ENCODE measurements at places on chromosomes 3 and 15.

DNA sequence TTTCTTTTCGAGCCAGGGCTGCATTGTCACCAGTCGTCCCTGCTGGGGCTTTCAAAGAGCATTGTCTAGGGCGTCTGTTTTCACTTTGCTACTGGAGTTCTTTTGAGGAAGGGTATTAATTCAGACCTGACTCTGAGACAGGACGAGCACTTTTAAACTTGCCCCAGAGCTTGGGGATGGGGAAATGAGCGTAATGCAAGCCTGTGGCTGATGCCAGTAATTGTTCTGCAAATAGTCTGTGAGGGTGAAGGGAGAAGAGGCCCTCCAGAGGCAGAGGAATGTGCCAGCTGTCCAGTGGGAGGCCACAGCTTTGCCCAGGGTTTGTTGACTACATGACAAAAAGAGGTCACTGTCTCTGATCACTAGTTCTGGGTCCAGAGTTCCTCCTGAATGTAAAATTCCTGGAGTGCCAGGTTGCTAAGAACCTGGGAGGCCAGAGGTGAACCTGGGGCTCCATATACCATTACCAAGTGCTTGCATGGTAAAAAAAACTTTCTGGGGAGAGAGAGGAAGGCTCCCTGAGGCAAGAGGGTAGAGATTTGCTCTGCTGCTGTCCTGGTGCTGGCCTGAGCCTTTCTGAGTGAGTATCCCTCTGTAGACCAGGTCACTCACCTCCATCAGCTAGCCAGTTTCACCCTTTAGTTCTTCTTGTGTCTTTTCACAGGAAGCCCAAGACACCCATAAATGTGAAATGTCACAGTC, 14.8 kb downstream of the EEFSEC start:
- DNase-seq = no peak

DNA sequence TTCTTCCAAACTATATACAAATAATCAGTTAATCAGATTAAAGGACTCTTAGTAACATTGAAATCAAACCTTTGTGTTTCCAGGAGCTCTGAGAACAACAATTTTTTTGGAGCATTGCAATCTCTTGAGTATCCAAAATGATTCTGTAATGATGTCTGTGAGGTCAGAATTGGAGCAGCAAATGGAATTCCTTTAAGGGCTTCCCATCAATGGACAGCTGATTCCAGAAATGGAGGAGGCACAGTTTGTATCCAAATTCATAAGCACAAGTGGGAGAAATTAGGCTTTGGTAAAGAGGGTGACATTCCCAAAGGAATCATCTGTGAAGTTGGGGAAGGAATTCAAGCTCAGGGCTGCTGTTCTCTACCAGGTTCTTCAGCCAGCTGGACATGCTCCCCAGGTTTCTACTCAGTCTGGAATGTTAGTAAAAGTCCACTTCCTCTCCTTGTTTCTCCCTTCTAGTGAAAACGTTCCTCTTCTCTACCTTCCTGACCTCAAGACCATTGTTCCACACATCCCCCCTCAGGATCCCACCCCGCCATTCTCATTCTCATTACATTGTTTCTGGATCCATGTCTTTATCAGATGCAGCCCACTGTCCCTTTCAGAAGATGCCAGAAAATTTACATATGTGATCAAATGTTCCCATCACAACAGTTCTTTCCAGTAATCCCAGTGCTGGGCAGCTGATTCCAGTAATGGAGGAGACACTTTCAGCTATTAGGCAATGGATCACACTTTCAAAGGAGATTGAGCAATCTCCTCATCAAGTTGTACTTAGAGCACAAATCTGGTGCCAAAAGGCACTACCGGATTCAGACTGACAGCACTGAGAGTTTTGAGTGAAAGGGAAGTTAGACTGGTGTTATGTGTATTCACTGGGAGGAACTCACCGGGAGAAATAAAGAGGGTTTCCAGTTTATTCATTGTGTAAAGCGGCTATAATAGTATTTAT, 391.3 kb upstream of the TPRG1 start:
- no peak for DNase-seq

DNA sequence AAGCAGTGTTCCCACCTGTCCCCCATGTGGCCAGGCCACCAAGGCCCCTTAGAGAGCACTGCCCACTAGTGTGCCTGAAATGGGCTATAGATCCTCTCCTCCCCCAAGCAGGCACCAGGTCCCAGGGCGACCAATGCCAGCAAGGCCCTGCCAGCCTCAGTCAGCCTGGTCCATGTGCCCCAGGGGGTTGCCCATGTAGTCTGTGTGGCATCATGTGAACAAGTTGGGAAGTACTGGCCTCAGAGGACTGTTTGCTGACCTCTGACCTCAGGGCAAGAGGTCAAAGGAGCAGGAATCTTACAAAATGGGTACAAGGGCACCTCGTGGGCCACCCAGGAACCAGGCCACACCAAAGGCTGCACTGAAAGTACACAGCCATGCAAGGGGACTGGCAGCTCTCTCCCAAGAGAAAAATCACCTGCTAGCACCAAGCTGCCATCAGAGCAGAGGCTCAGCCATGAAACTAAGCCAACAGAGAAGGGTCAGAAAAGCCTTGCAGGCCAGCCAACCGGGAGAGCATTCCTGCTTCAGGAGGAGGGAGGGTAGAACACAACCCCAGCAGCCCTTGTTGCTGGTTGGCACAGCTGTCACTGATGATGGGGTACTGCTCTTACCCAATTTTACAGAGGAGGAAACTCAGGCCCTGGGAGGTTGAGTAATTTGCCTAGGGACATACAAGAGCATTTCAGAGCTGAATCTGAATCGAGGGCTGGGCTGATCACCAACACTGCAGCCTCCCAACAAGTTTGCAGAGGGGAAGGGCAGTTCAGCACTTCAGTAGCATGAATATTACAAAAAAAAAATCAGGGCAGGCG, 5.2 kb upstream of the FURIN start:
- no peak for DNase-seq

- no peak for DNase-seq
Observed at GRCh38 chr3:152858170-152858800, 23.4 kb downstream of the P2RY1 start.

DNA sequence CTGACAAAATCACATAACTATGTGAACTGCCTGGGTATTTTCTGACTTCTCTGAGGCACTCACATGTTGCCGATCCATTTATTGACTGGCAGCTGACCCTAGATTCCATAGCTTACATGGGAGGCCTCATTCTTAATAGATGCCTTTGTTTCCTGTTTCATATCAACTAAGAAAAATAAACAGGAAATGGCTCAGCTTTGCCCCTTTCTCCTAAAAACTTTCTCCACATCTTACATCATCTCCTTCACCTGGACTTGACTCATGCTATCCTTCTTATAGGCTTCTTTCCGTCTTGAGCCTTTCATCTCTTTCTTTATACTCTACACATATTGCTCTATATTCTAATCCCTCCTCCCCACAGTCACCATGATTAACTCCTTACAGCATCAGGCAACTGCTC, 38.0 kb downstream of the TXNRD3 start:
- DNase-seq = no peak

DNA sequence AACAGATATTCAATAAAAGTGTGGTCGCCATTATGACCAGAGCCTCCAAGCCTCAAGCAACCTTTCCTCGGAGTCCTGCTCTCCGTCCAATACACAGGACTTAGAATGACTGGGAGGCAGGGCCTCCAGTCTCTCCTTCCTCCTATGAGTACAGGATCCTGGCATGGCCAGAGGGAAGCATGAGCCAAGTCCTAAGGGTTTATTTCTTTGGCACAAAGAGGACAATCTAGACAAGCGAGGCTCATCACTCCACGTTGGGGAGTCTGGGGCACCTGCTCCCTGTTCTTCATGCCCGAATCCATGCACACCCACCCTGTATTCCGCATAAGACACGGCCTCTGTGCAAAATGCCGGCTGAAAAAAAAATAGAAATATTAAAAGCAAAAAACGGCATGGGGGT, 6.8 kb downstream of the PRRT3 start:
- no peak for DNase-seq

DNA sequence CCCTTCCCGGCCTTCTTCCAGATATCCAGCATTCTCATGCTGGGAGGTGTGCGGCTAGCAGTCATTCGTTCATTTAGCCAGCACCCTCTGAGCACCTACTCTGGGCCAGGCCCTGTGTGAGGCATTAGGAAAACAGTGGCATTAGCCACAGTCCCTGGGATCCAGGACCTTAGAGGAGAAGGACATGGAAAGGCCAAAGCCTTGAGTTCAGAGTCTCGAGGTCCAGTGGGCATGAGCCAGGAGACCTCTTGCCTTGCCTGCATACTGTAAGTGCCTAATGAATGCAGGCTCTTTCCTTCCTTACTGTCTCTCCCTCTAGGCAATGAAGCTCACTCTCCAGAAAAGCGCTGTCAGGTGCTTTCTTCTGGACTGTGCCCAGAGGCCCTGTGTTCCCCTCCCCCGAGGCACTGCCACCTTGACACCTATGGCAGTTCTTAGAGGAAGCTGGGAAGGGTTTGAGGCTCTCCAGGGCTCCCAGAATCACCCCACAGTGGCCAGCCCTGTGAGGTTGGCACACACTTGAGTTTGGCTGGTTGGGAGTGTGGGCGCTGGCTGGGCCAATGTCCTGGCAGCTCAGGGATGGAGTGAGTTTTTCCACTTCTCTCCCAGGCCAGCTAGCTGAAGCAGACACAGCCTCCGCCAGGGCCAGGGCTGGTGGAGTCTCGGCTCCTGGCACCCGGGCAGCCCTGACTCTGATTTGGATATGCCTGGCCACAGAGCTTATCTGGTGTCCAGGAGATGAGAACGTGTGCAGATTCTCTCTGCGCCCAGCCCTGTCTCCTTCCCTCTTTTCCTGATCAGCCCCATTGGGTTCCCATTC, 5.4 kb downstream of the CORO2B start:
- no peak for DNase-seq

GRCh38 chr15:85947936-85948335, 131.7 kb upstream of the AGBL1 start:
- no peak for DNase-seq

DNA sequence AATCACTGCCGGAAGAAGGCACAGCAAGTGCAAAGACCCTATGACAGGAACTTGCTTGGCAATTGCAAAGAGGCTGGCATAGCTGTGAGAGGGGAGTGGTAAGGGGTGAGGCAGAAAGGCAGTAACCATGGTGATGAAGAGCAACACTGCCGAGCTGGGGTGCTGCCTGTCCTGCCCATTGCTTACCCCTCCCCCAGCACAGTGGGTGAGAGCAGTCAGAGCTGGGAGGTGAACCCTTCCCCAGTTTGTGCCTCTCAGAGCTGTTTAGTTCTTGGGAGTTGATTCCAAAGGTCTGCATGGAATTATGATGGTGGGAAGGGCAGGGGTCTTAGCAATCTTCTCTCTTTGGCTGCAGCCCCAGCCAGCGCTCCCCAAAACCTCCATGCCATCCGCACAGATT, 8.8 kb downstream of the TYRO3 start:
- DNase-seq = peak; percentile 32

GRCh38 chr3:62622553-62623174, 249.3 kb upstream of the FEZF2 start:
- no peak for DNase-seq
